ENCODE measurements at places on chromosomes 16 and 17.

DNA sequence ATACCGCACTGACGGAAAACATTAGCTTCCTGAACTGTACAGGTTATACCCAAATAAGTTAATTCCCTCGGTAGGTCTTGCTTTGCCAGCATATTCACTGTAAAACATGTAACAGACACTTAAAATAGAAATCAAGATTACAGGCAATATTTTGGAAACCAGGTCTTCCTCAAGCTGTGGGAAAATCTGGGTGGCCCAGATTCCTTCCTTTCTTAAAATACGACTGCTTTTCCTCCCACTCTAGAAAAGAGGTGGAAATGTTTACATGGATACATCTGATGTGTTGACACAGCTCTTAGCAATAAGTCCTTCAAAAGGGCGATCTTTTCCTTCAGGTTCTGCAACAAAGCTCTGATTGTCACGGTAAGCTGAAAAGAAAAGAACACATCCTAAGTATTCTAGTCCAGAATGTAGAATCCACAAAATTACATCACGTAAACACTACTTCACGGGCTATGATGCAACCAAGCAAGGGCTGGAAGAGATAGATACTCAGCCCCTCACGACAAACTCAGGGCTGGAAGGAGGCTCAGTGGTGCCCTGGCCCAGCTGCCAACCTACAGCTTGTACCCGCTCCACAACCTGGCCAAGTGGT, 18.4 kb downstream of the STX8 start:
- DNase-seq: no peak

GRCh38 chr16:89035669-89036570, 57.7 kb upstream of the ACSF3 start:
- no peak for DNase-seq

DNA sequence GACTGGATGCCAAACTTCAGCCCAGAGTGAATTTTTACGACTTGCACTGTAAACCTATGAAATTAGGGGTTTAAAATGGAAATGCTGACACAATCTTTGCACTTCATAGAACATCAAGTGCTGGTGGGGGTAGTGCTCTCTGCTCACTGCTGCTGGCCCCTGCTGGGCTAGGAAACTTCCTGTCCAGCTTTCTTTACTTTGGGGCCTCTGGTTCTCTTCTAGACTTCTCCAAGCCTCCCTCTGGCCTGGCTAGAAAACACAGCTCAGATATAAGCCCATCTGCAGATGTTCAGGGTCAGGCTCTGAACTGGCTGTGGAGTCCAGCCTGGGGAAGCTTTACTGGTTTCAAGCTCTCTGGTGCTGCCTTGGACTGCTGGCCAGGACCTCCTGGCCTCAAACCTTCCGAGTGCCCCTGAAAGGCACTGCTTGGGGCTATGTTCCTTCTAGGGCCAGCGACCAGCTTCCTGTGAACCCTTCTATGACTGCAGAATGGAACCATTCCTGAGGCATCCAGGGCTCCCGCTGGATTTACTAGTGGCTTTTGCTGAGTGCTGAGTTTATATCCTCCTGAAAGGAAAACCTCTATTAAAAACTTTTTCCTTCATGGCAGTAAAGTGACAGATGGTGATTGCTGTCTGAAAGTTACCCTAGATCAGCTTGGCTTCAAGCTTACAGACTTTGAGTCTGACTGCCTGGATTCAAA, 59.4 kb downstream of the TBX4 start:
- DNase-seq: no peak

GRCh38 chr16:56625943-56626654, 518 bp downstream of the MT1E start:
- DNase-seq: no peak

- DNase-seq: no peak
These were observed 111.1 kb downstream of the SDK2 start for GRCh38 chr17:73533127-73533526.

DNA sequence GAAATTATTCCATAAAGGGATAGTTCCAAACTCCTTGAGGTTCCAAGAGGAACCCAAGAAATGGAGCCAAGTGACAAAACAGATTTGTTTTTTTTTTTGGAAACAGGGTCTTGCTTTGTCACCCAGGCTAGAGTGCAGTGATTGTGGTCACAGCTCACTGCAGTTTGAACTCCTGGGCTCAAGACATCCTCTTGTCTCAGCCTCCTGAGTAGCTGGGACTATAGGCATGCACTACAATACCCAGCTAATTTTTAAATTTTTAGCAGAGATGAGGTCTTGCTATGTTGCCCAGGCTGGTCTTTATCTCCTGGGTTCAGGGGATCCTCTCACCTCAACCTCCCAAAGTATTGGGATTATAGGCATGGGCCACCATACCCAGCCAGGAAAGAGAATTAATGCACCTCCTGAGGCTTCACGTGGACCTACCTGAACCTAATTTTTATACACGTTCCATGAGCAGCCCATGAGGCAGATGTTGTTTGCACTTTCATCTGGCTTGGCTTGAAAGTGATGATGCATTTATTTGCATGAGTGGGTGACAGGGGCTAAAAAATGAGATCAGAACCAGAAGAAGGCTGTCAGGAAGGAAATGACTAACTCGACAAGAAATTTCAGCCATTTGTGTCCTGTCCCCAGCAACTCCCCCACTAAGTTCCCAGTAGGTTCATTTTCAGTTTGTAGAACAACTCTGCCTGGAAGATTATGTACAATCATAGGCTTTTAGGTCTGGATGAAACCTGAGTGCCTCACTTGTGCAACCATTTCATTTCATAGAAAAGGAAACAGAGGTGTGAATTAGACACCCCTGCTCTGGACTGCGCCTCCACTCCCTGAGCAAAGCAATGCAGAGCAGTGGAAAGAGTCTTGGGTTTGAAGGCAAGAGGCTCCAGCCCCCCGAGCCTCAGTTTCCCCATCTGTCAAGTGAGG, 10.3 kb upstream of the IRF8 start:
- peak; percentile 54 for DNase-seq

DNA sequence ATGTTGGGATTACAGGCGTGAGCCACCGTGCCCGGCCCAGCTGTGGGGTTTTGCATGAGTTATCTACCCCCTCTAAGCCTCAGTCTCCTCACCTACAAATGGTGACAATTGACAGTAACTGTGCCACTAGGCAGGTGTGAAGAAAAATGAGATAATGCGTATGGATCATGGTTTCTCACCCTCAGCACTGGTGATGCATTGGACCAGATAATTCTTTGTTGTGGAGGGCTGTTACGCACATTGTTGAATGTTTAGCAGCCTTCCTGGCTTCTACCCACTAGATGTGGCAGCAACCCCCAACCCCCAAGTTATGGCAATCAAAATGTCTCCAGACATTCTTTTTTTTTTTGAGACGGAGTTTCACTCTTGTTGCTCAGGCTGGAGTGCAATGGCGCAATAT, 9.0 kb upstream of the HAPSTR1 start:
- no peak for DNase-seq
